ENCODE measurements at places on chromosomes 16 and 17.

DNA sequence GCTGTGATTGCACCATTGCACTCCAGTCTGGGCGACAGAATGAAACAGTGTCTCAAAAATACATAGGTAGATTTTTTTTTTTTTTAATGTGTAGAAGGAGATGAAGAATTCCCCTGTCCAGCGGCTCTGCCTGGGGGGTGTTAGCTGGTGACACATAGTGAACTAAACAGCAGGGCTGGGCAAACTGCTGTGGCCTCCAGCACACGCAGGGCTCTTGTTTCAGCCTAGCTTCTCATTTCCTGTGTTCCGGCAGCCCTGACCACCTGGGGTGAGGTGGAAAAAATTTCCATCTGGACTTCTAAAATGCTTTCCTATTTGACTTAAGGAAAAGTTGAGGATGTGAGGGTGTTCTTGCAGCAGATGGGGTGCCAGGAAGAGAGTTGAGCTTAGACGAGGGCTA, 33.3 kb upstream of the RGS9 start:
- DNase-seq = no peak

DNA sequence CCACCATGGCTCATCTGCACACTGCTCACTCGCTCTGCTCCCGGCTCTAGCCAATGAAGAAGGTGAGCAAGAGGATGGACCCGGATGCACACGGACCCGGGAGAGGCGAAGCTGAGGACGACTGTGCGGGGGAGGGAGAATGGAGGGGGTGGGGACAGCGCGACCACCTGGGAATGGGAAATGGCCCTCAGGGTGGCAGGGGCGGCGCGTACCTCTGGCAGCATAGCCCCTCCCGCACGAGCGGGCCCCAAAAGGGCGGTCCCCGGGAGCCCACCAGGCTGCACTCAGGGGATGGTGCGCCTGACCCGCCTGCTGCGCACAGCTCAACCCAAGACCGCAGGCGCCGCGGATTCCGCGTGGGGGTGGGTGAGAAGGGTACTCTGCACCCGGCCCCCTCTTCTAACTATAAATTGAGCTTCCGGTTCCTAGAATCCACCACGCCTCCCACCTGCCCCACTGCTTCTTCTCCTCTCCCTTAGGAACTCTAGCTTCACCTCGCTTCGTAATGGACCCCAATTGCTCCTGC, 6.1 kb downstream of the MT1H start:
- peak; percentile 54 for DNase-seq

DNA sequence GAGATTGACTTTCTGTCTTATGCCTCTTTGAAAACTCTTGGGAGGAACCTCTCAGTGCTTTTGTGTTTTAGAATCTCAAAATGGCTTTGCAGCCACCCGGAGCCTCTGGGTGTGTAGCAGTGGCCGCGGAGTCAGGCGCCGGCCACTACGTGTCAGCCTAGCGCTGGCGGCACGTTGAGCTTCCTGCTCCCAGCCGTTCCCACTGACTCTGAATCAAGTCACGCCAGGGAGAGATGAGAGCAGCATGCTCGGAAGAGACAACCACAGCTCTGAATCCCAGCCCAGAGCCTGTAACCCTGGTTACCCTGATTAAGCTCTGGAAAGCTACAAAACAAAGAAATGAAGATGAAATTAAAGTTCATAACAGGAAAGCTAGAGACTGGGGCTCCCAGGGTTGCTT, 97.4 kb upstream of the CACNG5 start:
- DNase-seq = no peak

- DNase-seq = no peak
Measured at GRCh38 chr16:28164140-28164539, 47.6 kb downstream of the XPO6 start.
